ENCODE measurements at places on chromosomes 7 and 10. TPM values are rescaled to one million over a fixed set of nuclear protein-coding genes. Genes with fewer than 3 reads are reported as not detected.

The ITPRID1 gene
- total RNA-seq = 0.13 TPM

The MKI67 gene
- total RNA-seq = 83.3 TPM

The DKK1 gene
- 0.61 TPM for total RNA-seq

The NKX1-2 gene
- total RNA-seq = 34.9 TPM

The PARP12 gene
- total RNA-seq = 9.0 TPM

The CWF19L1 gene
- total RNA-seq = 29.9 TPM

The SH2B2 gene
- total RNA-seq = 18.7 TPM

DNA sequence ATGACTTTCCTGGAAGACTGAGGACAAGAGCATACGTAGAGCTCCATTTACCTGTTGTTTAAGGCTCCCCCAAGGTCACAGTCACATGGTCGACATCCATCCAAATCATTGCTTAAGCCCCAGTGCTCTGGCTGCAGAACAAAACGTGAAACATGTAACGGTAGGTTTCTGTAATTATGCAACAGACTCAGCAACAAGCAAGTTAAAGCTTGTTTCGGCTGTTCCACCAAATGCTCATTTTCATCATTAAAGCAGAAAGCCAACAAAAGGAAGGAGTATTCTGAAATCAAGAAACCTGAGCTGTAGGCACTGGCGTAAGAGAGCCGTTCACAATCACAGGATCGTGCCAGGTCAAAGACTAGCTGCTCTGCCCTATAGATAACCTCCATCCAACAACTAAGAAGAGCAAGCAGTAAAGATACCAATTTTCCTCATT is 30.0 kb downstream of the LAMB1 start:
- DNase-seq = no peak

- no peak for DNase-seq
Observed at GRCh38 chr10:103543617-103544525, 50.4 kb downstream of the NEURL1 start.

GRCh38 chr7:80905334-80905733 is 13.5 kb downstream of the SEMA3C start:
- DNase-seq = no peak

DNA sequence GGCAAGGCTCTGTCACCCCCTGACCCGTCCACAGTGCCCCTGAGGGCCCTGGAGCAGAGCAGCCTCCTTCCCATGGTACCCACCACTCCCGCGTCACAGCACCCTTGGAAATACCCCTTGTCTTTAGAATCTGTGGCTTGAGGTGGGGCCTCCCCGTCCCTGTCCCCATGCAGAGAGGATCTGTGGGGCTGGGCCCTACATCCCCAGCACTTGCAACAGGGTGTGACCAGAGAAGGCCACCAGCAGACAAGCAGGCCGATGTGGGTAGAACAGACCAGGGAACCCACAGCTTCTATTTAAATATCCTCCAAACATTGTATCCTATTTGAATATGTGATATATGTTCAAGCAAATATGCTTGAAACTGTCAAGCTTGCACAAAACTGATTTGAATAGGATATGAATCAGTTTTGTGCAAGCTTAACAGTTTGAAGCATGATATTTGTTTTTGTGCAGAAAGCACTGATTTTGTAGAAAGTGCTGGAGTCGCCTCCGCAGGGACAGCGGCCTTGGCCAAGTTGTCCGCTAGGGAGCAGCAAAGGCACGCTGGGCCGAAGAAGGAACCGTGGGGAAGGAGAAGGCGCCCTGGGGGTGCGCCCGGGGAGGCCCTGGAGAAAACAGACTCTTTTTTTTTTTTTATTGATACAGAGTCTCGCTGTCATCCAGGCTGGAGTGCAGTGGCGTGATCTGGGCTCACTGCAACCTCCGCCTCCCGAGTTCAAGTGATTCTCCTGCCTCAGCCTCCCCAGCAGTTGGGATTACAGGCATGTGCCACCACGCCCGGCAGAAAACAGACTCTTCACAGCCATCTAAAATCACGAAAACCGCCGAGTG is 2.2 kb downstream of the CFAP46 start:
- peak; percentile 84 for DNase-seq

DNA sequence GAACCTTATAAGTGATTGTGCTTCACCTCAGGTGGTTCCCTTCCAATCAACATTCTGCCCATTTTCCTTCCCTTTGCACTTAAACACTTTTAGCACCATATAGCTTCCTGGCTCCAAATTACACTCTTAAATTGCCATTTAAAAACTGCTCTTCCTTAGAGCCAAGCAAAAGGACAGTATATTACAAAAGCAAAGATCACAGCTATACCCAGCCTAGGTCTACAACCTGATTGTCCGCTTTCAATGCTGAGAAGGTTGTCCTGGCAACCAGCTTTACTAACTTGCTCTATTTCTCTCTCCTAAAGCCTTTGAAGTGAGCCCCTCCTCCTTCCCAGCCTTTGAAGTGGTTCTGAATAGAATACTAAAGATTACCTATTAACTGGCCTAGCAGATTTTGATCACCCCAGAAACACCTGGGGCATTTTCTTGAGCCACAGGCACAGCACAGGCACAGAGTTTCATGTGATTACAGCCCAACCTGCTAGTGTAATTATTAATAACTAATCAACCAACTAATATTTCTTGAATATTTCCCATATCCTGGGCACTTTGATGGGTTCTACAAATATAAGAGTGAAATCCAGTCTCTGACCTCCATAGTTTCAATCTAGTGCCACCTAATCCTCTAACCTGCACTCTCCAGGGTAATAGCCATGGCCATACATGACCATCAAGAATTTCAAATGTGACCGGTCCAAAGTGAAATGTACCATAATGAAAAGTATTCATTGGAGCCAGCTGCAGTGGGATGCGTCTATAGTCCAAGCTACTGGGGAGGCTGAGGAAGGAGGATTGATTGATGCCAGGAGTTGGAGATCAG is 63.6 kb upstream of the TRIM24 start:
- DNase-seq = no peak

- DNase-seq = no peak
Observed at GRCh38 chr10:60387531-60387930, 2.1 kb downstream of the ANK3 start.

DNA sequence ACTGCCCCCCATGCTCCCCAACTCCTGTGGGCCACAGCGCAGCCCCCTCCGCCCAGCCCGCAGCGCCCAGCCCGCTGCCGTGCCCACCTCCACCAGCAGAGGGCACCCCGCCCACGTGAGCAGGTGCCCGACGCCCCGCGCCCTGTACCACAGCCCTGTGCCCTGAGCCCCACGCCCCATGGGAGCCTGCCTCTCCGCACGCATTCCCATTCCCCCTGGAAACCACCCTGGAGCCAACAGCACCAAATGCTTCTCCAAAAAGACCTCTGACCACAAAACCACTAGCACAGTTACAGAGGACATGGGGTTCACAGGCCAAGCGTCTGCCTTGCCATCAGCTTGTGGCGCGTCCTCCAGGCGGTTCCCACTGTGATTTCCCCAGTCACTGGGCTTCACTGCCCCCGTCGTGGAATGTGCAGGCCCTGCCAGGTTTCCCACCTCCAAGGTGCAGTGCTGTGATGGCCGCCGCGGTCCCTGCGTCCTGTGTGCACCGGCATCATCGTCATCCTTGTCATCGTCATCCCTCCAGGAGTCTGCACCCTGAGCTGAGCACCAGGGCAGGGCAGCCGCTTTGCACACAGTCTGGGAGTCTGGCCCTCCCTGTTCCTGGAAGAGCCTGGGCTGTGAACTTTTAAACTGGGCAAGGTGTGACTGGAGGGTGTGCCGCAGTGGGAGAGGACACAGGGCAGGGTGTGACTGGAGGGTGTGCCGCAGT is 61.7 kb downstream of the PWWP2B start:
- DNase-seq = peak; percentile 96

- no peak for DNase-seq
Observed at GRCh38 chr7:1548438-1548831, 7.6 kb downstream of the TMEM184A start.

DNA sequence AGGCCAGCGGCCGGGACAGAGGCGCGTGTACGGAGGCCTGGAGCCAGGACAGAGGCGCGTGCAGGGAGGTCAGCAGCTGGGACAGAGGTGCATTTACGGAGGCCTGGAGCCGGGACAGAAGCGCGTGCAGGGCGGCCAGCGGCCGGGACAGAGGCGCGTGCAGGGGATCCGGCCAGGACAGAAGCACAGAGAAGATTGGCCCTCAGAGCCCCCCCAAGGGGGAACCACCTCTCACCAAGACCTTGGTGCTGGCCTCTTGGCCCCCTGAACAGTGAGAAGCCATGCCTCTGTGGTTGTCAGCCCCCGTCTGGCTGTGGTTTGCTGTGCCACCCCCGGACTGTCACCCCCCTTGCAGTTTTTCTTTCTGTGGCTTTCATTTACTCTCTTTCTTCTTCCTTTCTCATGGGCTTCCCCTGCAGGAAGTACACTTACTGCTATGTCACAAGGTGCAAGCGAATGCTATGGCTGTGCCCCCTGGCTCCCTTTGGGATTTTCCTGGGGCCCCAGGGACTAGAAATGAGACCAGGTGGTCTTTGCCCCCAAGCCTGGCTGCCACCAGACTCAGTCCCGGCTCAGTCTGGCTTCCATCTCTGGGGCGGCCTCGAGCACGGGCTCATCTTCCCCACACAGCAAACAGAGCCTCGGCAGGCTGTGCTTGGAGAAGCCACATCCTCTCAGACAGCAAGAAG is 41.1 kb downstream of the INSIG1 start:
- peak; percentile 40 for DNase-seq

GRCh38 chr7:773622-773915 is 46.5 kb upstream of the PRKAR1B start:
- DNase-seq = no peak

- DNase-seq = no peak
Observed at GRCh38 chr7:128384726-128385125, 23.2 kb upstream of the PRRT4 start.

DNA sequence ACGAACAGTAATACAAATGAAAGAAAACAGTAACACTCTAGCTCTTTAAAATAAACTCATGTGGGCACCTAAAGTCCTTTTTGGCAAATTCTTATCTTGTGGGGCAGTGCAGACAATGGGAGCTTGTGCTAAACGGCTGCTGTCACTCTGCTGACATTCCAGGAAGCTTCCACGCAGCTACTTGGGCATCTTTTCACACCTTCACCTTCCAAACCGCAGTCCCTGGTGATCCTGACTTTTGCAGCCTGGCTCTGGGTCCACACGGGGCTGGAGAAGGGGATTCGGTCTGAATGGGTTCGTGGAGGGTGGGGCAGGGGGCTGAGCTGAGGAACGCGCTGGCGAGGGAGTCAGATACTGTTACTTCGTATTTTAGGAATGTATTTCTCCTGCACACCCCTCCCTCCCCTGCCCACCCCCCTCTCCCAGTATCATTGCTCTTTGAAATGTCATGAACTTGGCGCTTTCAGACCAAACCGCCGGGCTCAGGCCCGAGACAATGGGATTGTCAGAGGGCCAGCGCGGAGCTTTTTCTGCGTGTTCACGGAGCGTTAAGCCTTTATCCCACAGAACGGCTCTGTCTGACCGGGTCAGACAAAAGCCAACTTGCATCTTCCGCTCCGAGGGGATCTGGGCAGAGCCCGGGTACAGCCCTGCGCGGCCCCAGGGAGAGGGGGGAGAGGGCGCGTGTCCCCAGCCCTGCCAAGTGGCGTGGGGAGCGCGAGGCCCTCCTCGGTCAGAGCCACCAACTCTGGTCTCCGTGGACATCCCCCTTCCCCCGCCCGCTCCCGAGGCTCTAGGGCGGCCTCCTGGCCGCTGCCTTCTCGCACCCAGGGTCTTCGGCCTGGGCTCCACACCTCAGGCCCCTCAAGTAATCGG is 76.7 kb upstream of the EN2 start:
- peak; percentile 57 for DNase-seq

GRCh38 chr7:55026867-55027490 is 8.2 kb downstream of the EGFR start:
- DNase-seq = no peak

DNA sequence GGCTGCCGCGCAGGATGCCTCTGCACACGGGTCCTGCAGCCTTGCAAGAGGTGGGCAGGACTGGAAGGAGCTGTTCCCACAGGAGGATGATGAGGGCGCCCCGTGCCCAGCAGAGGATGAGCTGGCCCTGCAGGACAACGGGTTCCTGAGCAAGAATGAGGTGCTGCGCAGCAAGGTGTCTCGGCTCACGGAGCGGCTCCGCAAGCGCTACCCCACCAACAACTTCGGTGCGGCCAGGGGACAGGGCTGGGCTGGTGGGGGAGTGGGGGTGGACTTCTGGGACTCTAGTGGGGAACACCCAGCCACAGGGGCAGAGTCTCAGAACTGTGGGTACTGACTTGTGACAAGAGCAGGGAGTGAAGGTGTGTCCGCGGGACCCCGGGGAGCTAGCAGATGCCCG is 16.0 kb downstream of the ZFYVE27 start:
- DNase-seq = no peak

DNA sequence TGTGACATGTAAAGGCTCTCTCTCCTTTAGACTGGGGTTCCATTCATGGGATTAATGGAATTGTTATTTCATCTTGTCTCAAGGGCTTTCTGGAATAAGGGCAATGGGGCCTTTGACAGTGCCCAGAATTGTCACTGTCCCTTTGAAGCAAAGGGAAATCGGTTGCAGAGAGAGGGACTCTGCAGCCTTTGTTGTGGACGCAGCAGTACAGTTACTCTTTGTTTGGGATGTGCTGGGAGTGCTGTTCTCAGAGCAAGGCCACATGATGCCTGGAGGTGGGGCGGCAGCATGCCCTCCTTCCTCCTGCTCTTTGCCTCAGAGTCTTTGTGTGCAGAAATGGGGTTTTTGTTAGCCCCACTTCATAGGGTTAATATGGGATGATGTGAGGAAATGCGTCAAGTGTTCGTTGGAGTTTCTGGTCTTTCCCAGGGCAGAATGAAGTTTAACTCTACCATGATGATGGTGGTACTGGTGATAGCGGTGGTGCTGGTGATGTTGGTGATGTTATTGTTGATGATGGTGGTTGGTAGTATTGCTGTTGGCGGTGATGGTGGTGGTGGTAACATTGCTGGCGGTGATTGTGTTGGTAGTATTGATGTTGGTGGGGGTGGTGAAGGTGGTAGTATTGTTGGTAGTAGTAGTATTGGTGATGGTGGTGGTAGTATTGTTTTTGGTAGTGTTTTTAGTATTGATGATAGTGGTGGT is 45.3 kb downstream of the DOCK1 start:
- DNase-seq = no peak

DNA sequence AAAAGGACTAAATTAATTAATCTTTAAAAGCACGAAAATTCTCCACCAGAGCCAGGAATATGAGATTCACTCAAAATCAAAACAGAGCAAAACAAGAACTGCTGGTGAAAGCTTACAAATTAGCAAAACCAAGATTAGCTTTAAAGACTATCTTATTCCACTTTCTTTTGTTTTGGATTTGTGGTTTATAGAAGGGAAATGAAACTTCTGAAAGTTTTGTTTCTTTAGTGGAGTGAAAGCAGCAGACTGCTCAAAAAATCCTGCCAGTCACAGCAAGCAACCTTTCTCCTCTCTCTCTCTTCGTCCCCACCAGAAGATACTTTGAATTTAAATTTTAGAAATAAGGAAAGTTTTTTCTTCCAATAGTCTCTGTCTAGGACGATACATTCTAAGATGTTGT is 7.8 kb downstream of the ACTA2 start:
- DNase-seq = no peak
